OCI-LY7 (cell line): ENCODE measurements at places on chromosomes 2 and 18.

GRCh38 chr18:8744038-8744437, 38.7 kb downstream of the MTCL1 start:
- DNase-seq = peak; percentile 65

DNA sequence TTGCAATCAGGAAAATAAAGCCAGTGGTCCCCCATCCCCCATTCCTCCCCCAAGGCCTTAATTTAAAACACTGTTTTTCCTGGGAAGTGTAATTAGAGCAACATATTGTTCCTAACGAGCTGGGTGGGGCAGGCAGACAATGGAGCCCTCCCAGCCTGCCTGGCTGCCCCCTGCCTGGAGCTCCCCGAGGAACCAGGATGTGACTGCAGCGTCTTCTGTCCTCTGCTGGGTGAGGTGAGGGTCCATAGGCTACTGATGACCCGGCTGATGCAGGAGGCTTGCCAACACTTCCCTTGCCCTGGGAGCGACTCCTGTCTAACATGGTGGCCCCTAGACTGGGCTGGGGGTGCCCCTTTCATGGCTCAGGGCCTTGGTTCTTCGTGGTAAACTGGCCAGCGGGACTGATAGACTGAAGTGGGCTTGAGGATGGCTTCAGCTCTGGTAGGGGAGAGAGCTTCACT, 152.4 kb downstream of the DYSF start:
- no peak for DNase-seq

- no peak for DNase-seq
These were observed 45.4 kb upstream of the RND3 start for GRCh38 chr2:150532879-150533278.

DNA sequence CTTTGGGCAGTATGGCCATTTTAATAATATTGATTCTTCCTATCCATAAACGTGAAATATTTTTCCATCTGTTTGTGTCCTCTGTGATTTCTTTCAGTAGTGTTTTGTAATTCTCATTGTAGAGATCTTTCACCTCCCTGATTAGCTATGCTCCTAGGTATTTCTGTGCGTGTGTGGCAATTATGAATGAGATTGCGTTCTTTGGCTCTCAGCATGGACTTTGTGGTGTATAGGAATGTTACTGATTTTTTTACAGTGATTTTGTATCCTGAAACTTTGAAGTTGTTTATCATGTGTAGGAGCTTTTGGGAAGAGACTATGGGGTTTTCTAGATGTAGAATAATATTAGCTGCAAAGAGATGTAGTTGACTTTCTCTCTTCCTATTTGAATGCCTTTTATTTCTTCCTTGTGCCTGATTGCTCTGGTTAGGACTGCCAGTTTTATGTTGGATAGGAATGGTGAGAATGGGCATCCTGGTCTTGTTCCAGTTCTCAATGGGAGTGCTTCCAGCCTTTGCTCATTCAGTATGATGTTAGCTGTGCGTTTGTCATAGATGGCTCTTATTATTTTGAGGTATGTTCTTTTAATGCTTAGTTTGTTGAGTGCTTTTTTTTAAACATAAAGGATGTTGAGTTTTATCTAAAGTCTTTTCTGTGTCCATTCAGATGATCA, 27.0 kb upstream of the THUMPD2 start:
- no peak for DNase-seq

DNA sequence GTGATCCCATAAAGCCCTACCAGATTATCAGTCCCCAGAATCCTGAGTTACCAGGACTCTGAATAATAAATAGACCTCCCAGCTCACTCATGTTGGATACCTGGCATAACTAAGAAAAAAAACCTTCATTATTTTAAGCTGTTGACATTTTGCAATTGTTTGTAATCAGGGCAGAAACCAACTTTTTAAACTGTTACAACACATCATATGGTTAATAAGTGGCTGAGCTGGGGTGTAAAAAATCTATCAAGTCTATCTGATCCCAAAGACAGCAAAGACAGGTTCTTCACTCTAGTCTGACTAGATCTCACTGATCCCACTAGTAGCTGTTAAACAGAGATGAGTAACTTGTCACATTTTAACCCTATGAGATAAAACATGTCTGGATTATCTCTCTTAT, 370.3 kb downstream of the RIT2 start:
- no peak for DNase-seq

GRCh38 chr2:241514986-241515737, 6.8 kb upstream of the STK25 start:
- DNase-seq = no peak

DNA sequence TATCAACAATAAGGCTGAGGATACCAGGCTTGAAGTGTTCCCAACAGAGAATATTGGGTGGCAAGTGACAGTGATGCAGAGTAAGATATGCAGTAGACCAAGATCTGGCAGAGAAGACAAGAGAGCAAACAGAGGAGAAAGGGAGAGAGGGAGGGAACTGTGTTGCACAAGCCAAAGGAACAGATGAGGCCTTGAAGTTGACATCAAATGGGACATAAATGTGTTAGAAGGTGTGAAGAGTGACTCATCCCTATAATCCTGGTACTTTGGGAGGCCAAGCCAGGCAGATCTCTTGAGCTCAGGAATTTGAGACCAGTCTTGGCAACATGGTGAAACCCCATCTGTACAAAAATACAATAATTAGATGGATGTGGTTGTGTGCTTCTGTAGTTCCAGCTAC, 342.9 kb downstream of the PARD3B start:
- DNase-seq = no peak

GRCh38 chr18:58132595-58133261, 88.7 kb downstream of the NEDD4L start:
- DNase-seq = no peak

- no peak for DNase-seq
These were observed 71.9 kb downstream of the STK39 start for GRCh38 chr2:168175469-168175868.

- no peak for DNase-seq
These were observed 84.8 kb downstream of the SH3RF3 start for GRCh38 chr2:109213646-109214433.

DNA sequence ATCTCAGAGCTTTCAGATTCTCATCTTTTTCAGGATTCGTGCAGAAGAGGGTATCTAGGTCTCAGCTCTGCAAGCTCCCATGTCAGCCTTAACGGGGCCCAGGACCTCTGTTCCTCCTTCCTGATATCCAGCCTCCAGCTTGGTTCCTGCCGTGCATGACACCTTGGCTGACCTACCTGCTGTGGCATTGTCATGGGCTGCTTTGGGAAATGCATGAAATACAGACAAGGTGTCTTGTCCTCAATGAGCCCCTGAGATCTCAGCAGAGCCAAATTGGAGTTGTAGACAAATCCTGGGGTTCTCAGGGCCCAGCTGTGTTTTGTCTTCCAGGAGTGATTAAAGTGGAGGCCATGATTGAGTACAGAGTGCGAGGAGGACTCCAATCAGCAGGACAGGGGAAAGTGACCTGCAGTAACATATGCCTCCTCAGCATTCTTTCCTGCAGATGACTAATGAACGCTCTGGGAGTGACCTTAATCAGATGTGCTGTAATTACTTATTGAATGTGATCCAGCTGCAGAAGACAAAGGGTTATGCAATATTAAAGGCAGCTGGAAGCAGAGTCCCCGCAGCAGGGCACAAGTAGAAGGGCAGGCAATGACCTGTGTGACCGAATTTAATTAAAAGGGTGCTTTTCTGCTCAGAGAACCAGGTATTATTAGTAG, 141.1 kb downstream of the CCBE1 start:
- DNase-seq = no peak

DNA sequence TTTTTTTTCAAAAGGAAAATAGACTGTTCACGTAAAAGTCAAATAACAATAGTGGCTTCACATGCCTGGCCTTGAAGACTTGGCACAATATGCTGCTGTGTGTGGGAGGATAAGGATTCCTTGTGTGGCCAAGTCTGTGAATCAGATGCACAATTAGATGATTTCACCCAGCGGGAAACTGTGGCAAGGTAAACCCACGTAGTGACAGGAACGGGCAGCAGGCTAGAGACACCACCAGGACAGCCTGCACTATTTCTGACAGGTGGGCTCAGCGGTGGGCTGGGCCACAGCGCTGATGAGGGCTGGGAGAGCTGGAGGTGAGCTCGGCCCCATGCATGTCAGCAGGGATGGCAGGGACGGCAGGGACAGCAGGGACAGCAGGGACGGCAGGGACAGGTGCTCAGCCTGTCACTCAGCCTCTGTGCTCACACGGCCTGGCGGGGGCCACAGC, 21.6 kb downstream of the SNORC start:
- DNase-seq = no peak

- DNase-seq = no peak
These were observed 7.3 kb upstream of the CAPN10 start for GRCh38 chr2:240579071-240579762.

DNA sequence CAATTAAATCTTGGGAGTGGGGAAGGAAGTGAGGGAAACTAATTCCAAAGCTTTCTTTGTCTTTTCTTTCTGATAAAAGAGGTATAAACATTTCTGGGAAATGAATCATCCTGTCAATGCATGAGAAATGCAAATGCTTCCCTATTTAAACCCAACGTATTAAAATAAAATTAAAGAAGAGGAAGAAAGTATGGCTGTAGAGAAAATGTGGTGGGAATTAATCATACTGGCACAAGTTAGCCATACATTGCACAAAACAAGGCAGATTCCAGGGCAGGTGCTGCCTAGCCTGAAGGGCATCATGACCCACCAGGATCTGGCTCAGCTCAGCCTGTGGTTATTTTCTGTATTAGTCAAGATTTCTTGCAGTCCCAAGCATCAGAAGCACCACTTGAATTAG, 338.0 kb downstream of the NYAP2 start:
- DNase-seq = no peak

GRCh38 chr18:3624935-3625741, 175.2 kb downstream of the TGIF1 start:
- no peak for DNase-seq

DNA sequence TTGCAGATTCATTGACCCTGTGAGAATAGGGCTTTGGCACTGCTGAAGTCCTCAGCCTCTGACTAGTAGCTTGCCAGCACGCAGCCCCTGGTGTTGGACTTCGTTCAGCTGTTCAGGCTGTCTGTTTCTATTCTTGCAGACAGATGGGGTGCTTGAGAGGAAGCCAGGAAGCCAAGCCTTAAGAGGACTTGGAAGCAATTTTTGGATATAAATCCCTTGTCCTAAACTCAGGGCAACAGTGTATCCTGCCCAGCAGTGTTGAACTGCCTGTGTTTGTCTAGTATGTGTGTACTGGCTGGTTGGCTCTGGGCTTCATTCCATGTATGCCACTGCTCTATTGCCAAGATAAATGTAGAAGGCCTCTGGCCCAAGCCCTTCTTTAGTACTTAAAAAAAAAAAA, 108.6 kb downstream of the COMMD1 start:
- peak; percentile 34 for DNase-seq

DNA sequence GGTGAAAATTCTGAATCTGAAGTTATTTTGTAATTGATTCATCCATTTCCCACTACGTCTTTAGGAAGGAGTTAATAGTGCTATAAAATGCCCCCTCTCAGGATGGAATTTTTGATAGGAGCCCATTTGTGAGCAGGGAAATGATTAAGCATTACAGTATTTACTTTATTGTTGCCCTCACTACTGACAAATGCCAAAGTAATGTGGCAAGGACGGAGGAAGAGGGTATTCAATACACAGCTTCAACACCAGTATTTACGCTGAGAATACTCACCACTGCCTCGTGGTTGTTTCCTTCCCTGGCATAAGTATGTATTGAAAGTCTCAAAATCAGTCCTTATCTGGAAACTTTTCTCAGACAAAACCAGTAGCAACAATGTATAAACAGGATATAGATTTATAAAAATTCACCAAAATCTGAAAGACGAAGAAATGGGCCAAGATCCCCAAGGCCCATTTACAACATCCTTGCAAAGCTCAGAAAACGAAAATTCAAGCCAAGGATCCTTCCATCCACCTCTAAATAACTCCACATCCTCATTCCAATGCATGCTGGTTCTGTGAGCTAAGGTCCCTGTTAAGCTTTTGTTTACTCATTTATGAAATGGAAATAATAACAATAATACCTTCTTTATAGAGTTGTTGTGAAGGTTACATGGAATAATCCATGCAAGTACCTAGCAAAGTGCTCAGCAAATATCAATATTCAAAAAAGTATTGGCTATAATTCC, 29.3 kb downstream of the FEZ2 start:
- DNase-seq = no peak

GRCh38 chr18:27595113-27595838, 410.2 kb upstream of the CHST9 start:
- DNase-seq = no peak

DNA sequence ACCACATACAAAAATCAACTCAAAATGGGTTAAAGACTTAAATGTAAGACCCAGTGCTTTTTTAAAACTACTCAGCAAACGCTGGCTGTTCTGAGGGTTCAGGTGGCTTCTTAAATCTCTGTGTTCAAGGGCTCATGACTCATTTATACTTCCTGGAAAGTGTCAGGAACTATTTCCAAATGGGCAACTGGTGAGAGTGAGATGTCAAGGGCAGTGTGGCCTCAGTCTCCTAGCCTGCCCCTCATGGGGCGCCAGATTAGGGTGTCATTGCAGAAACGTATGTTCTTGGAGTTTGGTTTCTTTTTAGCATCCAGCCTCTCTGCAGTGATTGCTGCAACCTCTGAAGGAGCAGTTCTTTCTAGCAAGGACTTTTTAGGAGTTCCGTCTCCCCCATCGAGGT, 485.4 kb downstream of the TNS1 start:
- no peak for DNase-seq

DNA sequence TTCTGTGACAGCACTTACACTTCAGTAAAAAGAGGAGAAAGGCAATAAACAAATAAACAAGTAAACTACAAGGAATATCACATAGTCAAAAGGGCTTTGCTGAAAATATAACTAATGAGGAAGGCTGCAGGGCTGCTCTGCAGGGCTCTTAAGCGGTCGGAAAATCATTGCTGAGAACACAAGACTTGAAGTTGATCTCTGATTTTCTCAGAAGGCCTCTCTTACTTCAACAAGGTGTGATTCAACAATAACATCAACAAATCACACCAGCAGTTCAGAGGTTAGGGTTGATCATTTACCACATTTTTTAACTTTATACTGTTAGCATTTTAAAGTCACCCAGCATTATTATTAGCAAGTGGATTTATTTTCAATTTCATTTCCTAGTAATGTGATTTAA, 215.6 kb downstream of the ARHGAP15 start:
- no peak for DNase-seq

DNA sequence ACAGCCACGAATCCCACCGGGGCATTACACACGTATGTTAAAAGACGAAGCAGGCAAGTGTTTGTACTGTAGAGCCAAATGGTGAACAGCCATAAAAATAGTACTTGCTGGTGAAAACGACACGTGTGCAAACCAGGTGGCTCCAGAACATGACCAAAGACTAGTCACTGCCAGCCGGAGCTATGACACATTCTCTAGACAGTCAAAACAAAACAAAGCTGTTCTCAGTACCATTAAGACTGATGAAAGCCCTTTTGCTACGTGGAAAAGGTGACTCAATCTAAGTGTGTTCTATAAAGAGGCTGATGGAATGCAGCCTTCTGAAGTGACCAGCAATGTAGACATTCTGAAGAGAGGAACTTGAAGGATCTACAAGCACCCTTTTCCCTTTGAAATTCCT, 367.7 kb upstream of the NETO1 start:
- DNase-seq = no peak
